ENCODE measurements at places on chromosomes 5 and 9. TPM values are rescaled to one million over a fixed set of nuclear protein-coding genes. Genes with fewer than 3 reads are reported as not detected.

DNA sequence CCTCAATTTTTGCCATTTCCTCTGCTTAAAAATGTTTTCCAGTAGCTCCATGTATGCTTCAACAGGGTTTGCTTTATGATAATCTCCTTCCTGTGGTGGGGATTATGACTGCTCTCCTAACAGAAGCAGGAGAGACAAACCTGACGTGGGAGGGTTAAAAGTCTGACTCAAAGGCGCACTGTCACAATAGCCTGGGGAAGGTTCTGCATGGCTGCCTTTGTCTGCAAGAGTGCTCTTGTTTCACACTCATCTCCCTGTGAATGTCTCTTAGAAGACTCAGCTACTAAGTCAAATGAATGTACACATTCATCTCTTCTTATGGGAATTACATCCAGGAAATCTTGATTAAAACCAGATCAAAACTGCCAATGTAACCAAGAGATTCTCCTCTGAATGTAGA, 90.9 kb upstream of the MTAP start:
- peak; percentile 84 for DNase-seq

- no peak for DNase-seq
These were observed 18.3 kb upstream of the TERT start for GRCh38 chr5:1312993-1313833.

- peak; percentile 60 for DNase-seq
These were observed 63.0 kb upstream of the BASP1 start for GRCh38 chr5:17154211-17154996.

The RXFP3 gene
- total RNA-seq: not detected

- peak; percentile 43 for DNase-seq
These were observed 64.2 kb downstream of the KLF4 start for GRCh38 chr9:107425101-107426025.

- DNase-seq: no peak
These were observed 74.5 kb downstream of the XRCC4 start for GRCh38 chr5:83151821-83152220.

- no peak for DNase-seq
These were observed 1.6 kb upstream of the NOL6 start for GRCh38 chr9:33475357-33475756.

DNA sequence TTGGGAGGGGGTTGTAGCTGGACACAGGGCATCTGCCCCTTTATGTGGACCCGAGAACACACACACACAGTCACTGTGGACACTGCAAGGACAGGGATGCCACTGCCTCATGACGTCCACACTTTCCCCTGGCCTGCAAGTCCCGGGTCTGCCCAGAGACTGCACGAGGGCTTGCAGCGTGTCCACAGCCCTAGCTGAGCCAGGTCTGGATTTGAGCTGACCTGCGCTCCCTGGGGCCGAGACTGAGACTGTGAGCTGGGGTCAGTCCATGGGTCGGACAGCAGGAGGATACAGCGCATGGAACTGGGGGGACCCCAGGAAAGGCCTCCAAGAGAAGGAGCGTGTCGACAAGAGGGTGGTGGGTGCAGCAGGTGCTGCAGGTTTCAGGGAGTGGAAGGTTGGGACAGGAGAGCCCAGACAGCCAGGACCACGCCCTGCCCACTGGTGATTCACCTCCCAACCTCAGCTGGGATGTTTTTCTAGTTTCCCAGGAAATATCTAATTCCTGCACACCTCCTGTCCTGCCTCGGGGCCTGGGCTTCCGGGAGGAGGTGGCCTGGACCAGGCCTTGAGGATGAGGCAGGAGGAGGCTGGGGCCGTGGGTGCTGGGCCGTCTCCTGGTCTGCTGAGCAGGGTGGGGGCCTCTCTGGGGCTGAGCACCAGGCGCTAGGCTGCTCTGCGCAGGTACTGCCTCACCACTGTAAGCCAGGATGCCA, 806 bp upstream of the RNF224 start:
- no peak for DNase-seq

The PDGFRB gene
- total RNA-seq: 2.2 TPM

DNA sequence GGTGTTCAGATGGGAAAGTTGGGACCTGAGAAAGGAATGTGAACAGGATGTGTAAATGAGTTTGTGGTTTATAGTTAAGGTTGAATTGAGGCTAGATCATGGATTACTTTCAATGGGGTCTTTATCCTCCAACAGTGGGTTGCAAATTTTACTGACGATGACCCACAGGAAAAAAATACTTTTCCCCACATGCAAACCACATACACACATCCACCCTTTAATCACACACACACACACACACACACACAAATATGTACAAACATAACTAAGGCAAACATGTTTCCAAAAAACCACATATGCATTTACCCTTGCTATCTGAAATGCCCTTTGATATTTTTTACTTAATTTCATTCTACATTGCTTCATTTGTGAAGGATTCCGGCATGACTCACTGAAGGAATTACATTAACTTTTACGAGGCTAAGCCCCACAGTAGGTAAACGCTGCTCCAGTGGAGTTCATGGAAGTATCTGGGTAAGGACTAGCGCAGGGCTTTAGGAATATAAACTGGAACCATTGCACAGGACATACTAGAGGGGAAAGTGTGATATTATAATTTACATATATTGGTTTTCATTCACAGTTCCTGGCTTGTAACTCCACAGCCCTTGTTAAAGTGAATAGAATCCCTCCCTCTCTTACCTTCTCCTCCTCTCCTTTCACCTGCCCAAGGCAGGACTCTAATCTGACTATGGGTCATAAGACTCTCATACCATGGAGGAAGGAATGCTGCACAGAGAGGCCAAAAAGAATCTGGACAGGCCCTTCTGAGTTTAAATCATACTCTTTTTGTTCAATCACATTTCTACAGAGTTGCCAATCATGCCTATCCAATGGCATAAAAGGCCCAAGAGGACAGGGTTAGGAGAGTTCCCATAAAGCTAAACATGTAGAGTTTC, 8.5 kb upstream of the SPEF2 start:
- no peak for DNase-seq

DNA sequence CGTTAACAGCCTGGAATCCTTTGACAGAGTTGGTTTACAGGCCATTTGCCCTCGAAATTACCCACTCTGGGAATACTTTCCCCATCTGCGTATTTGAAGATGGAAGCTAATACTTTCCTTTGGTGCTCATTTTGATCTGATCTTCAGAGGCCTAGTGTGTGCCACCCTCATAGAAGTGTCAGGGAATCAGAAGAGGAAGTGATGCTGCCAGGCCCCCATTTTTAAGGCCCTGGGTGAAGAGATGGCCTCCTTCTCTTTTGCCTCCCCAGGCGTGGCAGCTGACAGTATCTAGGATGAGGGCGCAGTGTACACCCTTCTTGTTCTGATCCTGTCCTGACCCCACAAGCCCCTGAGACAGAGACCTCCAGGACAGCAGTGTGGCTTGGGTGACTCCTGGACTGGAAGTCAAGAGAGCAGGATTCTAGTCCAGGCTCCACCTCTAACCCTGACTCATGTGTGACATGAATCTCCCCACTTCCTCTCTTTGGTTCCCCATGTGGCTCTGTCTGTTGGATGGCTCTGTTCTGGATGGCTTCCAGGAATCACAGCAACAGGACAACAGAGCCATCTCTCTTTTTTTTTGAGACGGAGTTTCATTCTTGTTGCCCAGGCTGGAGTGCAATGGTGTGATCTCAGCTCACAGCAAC, 27.8 kb downstream of the CSF1R start:
- DNase-seq: no peak

DNA sequence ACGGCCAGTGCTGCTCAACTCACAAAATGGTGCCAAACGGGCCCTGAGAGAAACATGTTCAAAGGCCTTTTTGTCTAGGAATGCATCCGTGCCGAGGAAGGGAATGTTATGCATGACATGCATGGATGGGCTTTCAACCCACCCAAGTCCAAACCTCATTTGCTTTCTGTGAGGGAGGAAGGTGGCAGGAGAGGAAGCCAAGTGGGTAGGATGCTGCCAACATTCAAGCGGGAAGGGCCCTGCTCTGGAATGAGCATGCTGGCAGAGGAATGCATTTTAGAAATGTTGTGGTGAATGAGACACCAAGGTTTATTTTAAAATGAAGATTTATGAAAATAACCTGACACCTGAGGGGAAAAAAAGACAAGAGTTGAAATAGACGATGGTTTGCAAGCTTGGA, 479.1 kb downstream of the CCDC171 start:
- DNase-seq: peak; percentile 47

- no peak for DNase-seq
These were observed 170.4 kb upstream of the TBCA start for GRCh38 chr5:77946381-77947040.

- no peak for DNase-seq
These were observed 213.6 kb downstream of the PAX5 start for GRCh38 chr9:36820392-36820861.

The YIPF5 gene
- total RNA-seq: 19.7 TPM

DNA sequence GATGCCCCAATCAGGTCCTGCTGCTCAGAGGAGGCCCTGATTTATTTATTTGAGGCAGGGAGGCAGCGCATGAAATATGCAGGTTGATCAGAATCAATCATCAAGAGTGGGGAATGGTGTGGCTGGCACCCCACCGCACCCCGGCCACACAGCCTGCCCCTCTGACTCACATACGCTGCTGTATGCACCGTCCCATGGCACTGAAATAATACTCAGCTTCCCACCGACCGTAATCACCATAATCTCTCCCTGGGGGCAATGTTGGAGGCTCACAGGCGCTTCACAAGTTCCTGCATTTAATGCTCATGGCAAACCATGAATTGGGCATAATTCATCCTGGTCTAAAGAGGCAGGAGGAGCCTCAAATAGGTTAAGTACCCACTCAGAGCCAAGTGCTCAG, 141.2 kb upstream of the TBC1D2 start:
- DNase-seq: no peak

DNA sequence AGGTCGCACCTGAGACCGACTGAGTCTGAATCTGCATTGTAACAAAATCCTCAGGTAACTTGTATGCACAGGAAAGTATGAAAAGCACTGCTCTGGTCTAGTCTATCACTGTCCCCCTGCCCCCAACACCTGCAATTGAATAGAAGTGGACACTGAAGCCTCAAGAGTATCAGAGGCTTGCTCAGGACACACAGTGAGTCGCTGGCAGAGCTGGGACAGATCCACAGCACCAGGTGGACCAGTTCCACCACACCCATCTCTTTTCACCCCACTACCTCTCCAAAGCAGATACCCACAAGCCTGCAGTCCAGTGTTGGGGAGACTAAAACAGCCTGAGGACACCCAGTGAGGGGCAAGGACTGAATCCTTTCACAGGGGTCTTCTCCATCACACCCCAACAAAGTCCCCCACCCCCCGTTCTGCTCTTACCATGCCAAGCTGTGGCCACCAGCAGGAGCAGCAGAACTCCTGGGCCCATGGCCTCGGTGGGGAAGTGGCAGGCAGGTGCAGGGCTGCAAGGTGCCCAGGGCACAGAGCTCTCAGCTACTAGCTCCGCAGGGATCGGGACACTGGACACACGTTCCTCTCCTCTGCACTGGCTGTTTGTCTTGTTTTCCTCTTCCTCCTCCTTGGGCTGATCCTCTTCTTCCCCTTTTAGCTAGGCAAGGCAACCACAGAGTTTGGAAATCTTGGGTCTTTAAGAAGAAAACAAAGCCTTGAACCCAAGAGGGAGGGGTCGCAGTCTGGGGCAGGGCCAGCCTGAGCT, at the start of gene CSF1R:
Gene CSF1R, minus strand, starts transcription at position 605 of the 766 bp plus-strand sequence. Its CDS starts 127 bp downstream, at position 478.
- DNase-seq: no peak

- DNase-seq: no peak
These were observed 116.6 kb upstream of the VCAN start for GRCh38 chr5:83354958-83355357.

The DND1 gene
- total RNA-seq: 0.14 TPM

GRCh38 chr5:109566361-109566760, 123.4 kb upstream of the MAN2A1 start:
- DNase-seq: no peak

The DRD1 gene
- not detected for total RNA-seq

The CYLC2 gene
- not detected for total RNA-seq

DNA sequence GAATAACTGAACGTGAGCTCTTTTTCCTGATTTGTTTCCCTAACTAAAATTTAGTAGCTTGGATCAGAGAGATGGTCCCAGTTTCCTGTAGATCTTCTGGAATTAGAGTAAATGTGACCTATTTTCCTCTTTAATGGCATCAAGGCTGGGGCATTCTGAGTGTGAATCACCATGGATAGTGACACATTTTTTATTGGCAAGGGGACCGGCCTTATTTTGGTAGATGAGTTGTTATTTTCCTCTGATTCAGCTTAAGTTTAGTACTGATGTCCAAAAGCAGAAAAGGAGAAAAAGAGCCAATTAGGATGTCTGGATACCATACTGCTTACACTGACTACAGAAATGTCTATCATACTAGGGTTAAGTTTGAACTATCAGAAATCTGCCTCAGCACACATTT, 68.1 kb downstream of the RNF38 start:
- DNase-seq: no peak

GRCh38 chr5:75471193-75471592, 40.2 kb downstream of the CERT1 start:
- DNase-seq: no peak

DNA sequence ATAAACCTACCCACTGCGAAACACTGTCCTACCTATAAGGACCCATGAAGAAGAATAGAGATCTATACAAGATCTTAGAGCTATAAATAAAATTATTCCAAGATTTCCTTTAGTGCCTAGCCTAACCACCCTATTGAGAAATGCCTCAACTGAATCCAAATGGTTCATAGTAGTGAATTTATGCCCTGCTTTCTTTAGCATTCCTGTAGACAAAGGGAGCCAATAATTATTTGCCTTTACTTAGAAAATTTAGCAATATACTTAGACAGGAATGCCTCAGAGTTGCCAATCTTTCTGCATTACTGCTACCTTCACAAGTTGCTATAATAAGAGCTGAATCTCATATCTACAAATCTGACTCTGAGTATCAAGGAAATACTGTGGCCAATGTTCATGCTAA, 62.6 kb downstream of the PUM3 start:
- DNase-seq: no peak
